ENCODE measurements at places on chromosomes 7 and 10.

GRCh38 chr7:13834328-13834761 is 155.1 kb downstream of the ETV1 start:
- no peak for DNase-seq

DNA sequence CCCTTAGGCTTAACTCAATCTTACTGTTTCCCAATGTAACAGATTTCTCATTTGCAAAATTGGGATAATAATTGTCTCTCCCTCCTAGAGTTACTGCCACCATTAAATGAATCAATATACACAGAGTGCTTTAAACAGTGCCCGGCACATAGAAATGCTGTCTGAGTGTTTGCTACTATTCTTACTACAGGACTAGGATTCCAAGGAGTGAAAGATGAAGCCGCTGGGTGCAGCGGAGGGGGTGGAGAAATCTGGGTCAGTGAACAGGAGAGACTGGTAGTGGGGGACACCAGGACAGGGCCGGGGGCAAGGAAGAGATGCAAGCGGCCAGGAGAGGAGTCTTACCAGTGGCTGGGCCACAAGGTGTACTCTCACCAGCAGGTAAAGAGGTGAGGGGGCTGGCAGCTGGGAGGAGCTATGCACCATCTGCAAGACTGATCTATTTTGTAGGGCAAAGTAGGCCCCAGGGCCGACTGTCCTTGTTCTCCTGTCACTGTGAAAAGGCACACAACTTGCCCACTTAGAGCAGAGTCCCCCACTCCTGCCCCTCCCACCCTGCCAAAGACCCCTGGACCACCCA is 18.5 kb upstream of the PRRT4 start:
- DNase-seq: no peak

DNA sequence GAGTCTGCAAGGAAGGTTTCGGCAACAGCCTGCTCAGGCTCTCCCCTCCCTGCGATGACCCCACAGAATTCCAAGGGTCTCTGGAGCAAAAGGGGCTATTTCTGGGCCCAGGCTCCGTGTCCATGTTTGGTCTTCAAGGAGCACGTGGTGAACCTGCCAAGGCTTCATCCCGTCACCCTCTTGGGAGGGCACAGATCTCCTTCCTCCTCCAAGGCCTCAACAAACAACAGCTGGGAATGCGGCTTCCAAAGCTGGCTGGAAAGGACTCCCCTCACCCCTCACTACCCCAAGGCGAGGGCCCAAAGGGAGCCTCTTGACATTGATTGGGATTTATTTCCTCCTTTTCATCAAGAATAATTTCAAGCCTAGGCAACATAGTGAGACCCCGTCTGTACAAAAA is 14.0 kb upstream of the KPNA7 start:
- no peak for DNase-seq

DNA sequence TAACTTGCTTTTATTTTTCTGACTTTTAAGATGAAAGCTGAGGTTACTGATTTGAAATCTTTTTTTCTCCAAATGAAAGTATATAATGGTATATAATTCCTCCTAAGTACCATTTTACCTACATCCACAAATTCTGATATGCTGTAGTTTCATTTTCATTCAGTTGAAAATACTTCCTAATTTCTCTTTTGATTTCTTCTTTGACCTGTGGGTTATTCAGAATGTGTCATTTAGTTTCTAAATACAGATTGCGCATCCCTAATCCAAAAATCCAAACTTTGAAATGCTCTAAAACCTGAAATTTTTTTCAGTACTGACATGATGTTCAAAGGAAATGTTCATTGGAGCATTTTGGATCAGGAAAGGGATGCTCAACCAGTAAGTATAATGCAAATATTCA is 168.7 kb downstream of the CELF2 start:
- DNase-seq: no peak

DNA sequence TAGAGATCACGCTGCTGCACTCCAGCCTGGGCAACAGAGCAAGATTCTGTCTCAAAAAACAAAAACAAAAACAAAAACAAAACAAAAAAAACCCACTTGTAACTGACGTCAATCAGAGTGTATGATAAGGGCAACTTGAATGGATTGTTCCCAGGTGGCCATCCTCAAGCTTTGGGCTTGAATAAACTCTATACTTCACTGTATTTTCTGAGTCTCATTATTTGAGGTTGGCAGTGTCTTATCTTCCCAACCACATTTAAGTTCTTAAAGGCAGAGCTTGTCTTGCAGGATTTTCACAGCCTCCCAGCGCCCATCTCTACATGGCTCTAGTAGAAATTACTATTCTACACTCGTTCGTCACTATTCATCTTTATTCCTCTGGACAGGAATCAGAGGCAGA is 5.1 kb upstream of the OAT start:
- no peak for DNase-seq

DNA sequence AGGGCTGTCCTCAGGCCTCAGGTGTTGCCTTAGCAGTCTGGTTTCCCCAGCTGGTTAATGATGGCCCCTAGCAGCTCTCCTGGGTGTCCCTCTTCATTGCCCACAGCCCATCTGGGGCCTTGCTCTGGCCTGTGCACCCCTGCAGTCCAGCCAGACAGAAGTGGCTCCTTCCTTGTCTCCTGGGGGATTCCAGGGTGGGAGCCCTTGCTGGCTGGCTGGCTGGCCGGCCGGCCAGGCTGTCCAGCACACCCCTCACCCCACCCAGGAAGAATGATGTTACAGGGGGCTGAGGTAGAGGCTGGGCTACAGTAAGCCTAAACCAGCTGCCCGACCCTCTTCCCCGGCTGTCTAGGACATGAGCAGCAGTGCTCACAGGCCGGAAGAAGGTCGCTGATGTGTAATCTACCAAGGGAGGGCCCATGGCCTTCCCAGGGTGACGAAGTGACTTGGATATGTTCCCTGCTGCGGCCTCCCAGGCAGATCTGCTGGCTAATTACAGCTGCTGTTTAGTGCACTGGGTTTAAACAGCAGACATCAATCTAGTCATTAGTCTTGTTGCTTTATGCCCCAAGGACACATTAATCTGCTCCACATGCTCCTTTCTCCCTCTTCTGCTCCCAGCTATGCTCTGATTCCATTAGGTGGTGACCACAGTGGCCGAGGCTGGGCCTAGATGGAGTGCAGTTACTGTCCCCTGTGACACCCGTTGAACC is 53.8 kb upstream of the LRRC4 start:
- no peak for DNase-seq

DNA sequence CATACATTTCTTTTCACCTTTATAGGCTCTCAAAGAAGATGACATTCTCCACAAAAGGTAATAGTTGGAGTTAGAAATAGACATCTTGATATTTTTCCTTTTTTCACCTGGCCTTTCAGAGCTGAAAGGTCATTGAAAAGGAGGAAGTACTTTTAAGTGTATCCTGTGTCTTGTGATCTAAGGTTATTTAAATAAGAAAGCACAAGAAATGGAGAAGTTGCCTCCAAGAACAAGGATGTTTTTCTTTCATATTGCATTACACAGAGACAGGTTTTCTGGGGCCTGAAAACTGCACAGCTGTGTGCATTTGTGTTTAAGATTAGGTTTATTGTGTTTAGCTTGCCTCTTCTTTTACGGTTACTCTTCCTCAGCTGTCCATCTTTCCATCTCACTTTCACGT is 103.4 kb upstream of the SEMA3D start:
- DNase-seq: no peak

DNA sequence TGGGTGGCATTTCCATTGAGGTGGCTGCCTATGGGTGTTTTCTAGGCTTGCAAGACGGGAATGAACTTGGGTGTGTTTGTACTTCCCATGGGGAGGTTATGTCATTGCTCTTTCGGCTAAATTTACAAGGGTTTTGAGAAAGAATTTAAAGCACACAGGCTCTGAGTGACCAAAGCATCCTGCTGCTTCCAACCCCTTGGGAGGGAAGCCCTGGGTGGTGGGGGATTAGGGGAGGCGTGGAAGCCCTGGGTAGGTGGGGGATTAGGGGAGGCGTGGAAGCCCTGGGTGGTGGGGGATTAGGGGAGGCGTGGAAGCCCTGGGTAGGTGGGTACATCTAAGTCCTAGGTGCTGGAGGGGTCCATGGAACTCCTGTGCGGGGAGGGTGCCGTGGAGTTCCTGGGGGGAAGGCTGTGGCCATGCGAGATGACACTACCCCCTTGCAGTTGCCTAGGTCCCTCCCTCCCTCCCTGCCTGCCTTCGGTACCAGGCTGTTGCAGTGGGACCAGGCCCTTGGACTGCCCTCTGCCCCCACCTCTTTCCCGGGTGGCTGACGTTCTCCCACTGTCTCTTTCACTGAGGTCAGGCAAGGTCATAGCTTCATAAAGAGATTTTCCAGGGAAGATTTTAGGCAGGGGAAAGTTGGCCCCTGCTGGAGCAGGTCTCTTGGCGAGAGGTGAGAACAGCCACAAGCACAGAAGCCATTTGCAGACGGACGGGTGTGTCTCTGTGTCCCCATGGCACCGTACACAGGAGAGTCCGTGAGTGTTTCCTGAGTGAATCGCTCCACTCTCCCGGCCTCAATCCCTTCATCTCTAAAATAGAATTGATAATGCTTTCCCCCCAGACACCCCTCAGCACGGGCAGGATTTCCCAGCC is 19.5 kb downstream of the PRF1 start:
- no peak for DNase-seq

All from iPS-NIHi11 (cell line).